EH (cell line): ENCODE measurements at places on chromosomes 7 and 10.

DNA sequence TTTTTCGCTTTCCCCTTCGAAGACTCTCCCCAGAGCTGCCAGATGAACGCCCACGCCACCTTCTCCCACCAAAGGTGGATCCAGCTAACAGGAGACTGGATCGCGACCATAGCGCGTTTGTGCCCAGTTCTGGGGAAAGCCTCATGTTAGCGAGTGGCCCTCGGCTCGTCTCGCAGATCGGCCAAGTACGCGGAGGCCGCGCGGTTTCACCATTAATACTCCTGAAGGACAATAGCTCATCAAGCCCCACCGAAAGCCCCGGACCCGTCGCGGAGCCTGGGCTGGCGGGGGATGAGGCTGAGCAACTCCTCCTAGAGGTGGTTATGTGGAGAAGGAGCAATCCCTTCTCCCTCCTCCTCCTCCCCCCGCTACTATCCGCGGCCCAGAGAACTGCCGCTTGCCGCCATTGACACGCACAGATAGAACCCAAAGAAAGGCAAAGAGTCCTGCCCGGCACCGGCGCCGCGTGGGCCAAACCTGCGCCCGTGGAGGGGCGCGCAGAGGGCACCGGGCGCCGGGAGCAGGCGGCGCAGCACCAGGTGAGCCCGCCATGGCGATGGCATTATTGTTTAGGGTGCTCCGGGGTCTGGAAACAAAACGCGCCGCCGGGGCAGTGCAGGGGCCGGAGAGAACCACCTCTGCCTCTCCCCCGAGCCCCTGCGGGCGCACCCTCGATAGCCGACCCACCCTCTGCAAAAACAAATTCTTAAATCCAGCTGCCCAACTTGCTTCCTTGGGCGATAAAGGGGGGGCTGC, at the start of gene MACROH2A2:
MACROH2A2 (plus strand) TSS at position 385 of the 756 bp plus-strand sequence. CDS start 22,813 bp downstream, outside the sequence.
- peak; percentile 61 for DNase-seq

- DNase-seq, result no peak
These were observed 194.3 kb upstream of the PPP2R2D start for GRCh38 chr10:131706476-131706875.

GRCh38 chr7:40721342-40721949, 586.6 kb downstream of the SUGCT start:
- DNase-seq, result peak; percentile 94

DNA sequence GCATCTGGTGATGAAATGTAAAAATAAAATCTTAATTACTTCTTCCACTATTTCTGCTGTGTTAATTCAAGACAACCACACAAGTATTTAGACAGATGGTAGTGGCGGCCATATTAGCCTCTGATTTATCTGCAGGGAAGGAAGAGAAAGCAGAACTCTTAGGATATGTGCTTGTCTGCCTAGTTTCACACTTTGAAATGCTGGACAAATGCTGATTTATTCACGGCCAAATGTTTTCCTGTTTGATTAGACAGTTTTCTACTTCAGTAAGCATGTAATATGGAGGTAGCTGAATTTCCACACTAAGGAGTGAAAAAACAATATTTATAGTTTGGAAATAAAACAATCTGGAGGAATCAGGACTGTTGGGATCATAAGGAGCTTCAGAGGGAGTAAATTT, 158.1 kb downstream of the AGMO start:
- DNase-seq, result no peak

- no peak for DNase-seq
These were observed 120.0 kb downstream of the ADAM12 start for GRCh38 chr10:126268013-126268920.

DNA sequence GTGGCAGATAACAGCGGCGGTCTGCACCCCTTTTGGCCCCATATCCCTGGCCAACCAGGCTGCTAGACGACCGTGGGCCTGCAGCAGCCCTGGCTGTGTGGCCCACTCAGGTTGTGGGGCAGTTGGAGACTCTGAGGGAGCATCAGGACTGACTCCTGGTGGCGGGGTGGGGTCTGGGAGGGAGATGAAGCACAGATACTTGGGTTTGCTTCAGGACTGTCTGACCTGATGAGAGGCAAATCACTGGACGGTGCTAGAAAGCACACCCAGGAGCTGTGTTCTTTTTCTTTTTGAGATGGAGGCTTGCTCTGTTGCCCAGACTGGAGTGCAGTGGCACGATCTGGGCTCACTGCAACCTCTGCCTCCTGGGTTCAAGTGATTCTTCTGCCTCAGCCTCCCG, 28.2 kb downstream of the BAMBI start:
- DNase-seq, result no peak

DNA sequence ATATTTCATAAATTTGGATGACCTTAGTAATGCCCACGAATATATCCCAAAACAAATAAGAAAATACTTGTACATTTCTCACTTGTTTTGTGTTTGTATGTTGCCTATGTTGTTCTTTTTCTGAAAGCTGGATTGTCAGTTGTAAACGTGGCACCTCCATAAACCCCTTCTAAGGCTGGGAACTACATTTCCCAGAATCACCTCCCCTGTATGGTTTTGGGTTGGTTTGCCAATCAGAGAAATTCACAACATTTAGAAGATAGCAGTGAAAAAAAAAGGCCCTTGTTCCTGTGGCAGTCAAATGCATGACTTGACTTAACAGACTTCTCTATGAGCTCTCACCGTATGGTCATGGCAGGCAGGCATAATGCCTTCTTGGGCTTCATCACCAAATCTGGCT, 676.3 kb upstream of the STEAP1 start:
- no peak for DNase-seq

DNA sequence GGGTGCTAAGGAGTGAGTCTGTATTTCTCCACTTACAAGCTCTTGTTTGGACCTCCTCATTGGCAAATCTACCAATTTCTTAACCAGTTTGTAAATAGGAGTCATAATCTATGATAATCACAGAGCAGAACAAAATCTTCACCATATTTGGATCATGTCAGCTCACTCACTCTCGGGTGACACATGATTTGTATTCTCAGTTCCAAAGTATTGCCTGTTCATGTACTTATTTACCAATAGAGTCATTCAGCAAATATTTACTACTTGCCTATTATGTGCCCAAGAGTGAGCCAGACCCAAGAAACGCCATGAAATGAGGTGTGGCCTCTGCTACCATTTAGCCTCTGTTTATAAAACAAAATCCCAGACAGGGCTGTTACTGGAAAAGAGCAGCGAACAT, 114.8 kb downstream of the TSPAN12 start:
- DNase-seq, result no peak

GRCh38 chr10:70472799-70473454, 5.6 kb upstream of the PALD1 start:
- DNase-seq, result no peak

DNA sequence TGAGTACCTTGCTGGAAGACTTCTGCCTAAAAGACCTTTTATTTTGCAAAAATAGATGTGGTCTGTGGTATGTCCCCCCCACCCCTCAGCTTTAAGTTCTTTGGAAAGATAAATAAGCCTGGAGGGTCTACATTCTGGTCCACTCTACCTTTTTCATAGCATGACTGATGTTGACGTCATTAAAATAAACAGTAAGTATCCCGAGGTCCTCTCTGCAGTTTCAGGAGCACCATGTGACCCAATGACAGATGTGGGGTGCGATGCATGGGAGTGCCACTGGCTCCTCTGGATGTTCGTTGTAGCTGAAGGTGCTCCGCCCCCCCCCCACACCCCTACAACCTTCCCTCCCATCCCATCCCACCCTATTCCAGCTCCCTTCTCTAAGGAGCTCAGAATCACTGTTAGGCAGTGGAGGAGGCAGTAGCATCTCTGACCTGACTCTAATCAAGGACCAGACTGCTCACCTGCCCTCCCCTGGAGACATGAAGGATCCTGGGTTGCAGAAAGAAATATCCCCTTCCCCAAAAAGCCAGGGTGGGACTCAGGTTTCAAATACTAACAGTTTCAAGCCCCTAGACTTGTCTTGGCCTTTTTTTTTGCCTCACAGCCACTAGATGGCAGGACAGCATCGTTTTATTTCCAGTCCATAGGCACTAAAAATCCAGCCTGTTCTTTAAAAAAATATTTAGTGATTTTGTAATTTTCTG, 25.1 kb downstream of the CASP7 start:
- peak; percentile 65 for DNase-seq

DNA sequence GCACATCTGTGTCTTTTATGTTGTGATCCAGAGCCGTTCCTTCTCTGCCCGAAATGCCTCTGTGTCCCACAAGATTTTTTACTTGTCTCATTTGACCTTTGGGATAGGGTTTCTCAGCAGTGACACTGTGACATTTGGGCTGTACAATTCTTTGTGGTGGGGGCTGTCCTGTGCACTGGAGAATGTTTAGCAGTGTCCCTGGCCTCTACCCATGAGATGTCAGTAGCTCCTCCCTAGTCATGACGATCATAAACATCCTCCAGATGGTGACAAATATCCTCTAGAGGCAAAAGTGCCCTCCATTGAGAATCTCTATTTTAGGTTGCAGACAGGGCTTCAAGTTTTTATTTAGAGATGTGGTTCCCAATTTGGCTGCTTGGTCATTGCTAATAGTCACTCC, 91.3 kb downstream of the PPP1R17 start:
- DNase-seq, result peak; percentile 31

- DNase-seq, result no peak
These were observed 2.5 kb downstream of the ZNF316 start for GRCh38 chr7:6639627-6640026.

GRCh38 chr10:82378146-82378545, 503.2 kb downstream of the NRG3 start:
- DNase-seq, result no peak

GRCh38 chr7:41383596-41383995, 319.3 kb downstream of the INHBA start:
- peak; percentile 47 for DNase-seq

GRCh38 chr7:101216001-101216859, 1.2 kb downstream of the PLOD3 start:
- DNase-seq, result peak; percentile 49

- no peak for DNase-seq
These were observed 124.6 kb downstream of the AUTS2 start for GRCh38 chr7:69722843-69723242.

DNA sequence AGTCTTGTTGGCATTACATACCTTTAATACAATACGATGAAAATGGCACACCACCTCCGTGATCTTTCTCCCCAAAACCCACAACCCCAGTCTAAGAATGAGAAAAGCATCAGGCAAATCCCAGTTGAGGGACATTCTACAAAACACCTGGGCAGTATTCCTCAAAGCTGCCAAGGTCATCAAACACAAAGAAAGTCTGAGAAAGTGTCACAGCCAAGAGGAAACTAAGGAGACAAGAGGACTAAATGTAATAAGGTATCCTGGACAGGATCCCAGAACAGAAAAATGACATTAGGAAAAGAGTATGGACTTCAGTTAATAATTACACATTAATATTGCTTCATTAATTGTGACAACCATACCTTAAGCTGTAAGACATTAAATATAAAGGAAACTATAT, 14.5 kb upstream of the FRMD4A start:
- no peak for DNase-seq

DNA sequence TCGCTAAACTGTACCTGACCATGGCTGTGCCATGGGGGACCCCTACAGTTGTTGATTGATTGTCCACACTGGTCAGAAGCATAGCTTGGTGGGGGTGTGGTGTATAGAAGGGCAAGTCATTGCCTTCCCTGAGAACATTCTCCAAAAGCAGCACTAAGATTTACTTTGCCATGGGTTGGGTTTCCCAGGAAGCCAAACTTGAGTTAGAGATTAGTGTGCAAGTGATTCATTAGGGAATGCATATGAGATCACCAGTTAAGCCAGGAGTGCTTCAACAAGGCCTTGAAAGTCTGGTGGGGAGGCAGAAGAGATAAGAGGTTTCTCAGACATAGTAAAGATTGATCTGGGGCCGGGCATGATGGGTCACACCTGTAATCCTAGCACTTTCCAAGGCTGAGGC, 21.4 kb upstream of the TPST1 start:
- peak; percentile 86 for DNase-seq

DNA sequence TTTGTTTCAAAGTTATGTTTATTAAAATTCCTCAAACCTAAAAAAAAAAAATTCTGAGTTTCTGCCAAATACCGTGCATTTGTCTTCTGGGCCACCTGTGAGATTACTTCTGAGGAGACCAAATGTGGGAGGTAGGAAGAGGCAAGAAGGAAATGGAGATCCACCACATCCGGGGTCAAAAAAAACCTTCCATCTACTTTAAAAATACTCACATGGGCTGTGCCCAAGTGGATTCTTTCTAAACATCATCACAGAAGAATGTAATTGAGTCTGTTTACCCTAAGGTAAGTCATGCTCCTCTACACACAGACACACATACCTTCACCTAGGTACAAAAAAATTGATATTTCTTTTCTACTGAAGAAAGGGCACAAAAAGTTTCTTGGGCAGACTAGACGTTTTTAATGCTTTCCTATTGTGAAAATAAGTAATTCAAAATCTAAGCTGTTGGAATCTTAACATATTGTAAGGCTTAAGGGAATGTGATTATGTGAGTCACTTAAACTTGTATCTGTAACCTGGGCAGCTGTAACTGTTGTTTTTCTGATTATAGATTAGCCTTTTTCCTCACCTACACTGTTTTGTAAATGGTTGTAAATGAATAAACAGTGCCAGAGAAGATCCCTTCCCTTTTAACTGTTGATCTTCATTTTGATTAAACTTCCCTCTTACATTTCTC, 19.1 kb upstream of the SPOCK2 start:
- DNase-seq, result no peak

DNA sequence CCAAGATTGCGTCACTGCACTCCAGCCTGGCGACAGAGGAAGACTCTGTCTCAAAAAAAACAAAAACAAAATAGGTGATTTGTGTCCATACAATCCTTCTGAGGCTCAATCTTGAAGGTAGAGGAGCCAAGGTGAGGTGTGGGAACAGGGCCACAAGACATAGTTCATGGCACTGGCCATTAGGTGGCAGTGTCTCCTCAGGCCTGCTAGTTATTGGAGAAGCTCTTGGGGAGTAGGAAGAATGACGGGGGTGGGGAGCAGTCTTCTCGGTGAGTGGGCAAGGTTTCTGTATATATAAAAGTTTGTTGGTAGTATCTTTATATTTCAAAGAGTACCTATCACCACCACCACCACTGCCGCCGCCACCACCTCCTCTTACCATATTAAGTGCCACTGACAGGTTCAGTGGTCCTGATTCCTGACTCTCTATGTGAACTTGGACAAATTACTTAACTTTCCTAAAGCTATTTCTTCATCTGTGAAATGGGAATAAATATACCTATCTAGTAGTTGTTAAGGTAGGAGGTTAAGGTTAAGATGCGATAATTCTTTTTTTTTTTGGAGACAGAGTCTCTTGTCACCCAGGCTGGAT, 24.0 kb downstream of the CCSER2 start:
- peak; percentile 69 for DNase-seq
